ENCODE measurements at places on chromosomes 1 and 21.

- no peak for DNase-seq
These were observed 9.7 kb downstream of the BACH1 start for GRCh38 chr21:29308456-29308783.

GRCh38 chr1:177629526-177629925, 340.3 kb downstream of the SEC16B start:
- DNase-seq: no peak

GRCh38 chr1:68120136-68120791, 69.8 kb upstream of the DIRAS3 start:
- DNase-seq: peak; percentile 13

GRCh38 chr21:14064296-14064645, 146.5 kb downstream of the LIPI start:
- DNase-seq: no peak

- DNase-seq: no peak
These were observed 40.8 kb downstream of the SORT1 start for GRCh38 chr1:109356915-109357314.

DNA sequence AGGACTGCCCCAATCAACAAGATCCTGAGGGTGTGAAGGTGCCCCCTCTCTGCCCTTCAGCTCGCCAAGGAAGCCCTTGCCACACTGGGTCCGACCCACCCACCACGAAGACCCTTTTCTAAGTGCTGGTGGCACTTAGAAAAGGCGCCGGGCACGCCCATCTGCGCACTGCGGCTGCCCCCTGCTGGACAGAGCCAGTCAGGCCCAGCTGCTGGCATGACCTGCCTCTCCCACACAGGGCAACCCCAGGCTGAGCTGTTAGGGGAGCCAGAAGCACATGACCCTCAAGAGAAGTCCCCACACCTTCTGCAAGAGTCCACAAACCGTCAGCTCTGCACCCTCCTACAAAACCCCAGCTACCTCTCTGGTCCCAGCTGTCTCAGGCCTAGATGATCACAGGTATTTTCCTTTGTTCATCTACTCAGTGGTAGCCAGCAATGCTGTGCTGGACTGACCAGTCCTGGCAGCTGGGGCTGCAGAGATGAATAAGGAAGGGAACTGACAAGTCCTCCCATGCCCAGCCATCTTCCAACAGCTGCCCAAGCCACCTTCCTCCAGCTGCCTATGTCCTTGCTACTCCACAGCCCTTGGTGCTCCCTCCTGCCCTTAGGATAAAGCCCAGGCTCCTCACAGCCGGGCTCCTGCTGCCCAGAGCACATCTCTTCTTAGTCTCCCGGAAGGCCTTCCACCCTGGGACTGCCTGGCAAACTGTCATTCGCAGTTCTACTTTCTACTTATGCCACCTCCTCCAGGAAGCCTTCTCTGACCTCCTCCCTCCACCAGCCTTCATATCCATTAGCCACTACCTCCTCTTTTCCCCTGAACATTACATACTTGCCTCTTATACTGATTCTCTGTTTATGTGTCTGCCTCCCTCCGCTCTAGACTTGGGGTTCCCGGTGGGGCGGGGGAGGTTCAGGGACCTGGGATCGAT, 39.8 kb upstream of the ZC3H12A start:
- peak; percentile 80 for DNase-seq

- no peak for DNase-seq
These were observed 8.9 kb upstream of the INAVA start for GRCh38 chr1:200885623-200886402.

GRCh38 chr1:51616490-51616889, 402 bp upstream of the OSBPL9 start:
- no peak for DNase-seq

DNA sequence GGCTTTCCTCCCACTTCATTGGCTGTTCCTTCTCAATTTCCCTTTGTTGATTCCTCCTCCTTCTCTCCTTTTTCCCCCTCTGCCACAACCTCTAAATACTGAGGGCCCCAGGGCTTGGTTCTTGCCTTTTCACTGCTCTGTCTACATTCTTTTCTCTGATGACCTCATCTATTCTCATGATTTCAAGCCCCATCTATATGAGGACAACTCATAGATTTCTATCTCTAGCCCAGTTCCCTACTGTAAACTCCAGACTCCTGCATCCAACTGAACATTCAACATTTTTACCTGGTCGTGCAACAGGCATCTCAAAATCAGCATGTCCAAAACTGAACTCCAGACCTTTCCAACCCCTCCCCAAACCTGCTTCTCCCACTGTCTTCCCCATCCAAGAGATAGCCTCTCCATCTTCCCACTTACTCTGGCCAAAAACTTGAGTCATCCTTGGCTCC, 11.5 kb upstream of the SLC9A1 start:
- no peak for DNase-seq

GRCh38 chr1:65493802-65494201, 73.3 kb downstream of the LEPR start:
- no peak for DNase-seq

GRCh38 chr1:161864577-161864976, 98.5 kb downstream of the ATF6 start:
- DNase-seq: no peak

- peak; percentile 51 for DNase-seq
These were observed 32.1 kb downstream of the IL12RB2 start for GRCh38 chr1:67339623-67340343.

DNA sequence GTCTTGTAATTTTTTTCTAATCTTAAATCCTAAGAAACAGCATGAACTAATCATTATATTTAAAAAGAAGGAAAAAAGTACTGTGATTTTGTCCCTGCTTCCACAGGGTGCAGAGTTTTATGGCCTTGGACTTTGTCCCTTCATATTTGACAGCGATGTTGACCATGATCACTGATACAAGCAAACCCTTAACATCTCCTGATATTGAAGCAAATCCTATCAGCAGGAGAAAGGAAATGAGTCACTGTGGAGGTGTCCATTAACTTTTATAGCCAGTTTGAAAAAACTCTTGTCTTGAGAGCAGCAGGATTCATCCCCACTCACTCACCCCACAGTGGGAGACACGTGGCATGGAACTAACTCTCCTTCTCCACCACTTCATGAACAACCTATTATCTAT, 5.1 kb upstream of the REG4 start:
- no peak for DNase-seq

- DNase-seq: no peak
These were observed 183.6 kb downstream of the NR5A2 start for GRCh38 chr1:200211157-200211556.

GRCh38 chr1:21677168-21677567, 8.0 kb upstream of the RAP1GAP start:
- no peak for DNase-seq

- peak; percentile 35 for DNase-seq
These were observed 671 bp upstream of the PYGO2 start for GRCh38 chr1:154962156-154962749.

DNA sequence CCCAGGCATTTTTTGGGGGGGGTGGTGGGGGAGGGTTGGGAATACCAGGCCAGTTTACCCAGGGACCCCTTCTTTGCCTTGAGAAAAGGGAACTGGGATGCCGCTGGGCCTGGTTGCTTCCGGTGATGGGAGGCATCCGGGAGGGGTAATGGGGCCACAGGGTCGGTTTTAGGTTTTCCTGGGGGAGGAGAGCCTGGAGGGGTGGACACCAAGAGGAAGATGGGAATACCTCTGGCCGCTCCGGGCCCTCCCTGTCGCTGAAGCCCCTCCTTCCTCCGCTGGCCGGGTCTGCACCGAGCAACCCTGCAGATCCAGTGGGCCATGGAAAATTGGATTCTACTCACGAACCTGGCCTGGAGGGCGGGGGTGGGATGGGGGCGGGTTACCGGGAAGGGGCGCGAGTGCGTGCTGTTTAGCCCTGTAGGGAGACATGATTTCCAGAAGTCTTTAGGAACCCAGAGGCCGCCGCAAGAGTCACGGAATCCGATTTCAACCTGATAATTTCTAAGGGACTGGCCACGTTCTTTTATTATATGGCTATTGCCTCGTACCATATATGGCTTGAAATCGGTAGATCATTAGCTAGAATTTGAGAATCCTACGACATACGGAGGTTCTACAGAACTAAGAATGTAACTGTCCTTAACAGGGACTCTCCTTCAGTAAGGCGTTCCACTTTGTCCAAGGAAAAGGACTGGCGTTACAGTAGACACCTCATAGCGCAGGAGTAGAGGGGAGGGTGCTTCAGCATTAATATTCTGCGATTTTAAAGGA, 749 bp downstream of the AKIRIN1 start:
- peak; percentile 13 for DNase-seq

DNA sequence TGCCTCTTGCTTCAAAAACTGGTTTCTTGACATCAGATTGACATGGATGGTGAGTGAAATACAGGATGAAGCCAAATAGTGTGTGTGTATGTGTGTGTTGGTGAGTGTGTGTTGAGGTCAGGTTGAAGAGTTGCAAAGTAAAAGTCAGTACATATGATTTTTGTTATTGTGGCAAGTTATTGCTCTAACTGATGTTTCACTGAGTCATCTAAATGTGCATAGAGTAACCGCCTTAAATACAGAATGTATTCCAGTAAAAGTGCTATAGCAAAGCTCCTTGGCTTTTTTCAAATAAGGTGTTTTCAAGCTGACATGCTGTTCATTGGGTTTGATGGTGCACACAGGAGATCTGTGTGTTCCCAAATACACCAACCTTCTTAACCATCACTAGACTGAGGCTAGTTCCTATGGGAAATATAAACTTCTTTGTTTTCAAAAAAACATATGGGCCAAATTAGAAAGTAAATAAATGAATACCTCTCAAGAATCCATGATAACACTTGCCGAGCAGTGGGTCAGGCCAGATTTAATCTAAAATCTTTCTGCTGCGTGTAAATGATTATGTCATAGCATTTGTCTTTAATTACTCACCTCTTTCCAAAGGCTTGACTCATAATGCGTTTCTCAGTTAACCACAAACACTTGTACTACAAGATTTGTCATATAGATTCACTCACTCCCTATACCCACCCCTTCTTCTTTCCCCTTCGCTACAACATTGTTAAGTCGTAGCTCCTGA, 151.1 kb downstream of the LYPLAL1 start:
- no peak for DNase-seq

DNA sequence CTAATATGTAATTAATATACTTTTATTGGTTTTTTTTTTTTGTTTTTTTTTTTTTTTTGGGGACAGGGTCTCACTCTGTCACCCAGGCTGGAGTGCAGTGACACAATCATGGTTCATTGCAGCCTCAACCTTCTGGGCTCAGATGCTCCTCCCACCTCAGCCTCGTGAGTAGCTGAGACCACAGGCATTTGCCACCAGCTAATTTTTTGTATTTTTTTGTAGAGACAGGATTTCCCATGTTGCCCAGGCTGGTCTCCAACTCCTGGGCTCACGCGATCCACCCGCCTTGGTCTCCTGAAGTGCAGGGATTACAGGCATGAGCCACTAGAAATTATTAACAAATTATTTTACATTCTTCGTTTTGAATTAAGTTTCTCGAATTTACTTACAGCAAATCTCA, 16.8 kb upstream of the POGZ start:
- no peak for DNase-seq

DNA sequence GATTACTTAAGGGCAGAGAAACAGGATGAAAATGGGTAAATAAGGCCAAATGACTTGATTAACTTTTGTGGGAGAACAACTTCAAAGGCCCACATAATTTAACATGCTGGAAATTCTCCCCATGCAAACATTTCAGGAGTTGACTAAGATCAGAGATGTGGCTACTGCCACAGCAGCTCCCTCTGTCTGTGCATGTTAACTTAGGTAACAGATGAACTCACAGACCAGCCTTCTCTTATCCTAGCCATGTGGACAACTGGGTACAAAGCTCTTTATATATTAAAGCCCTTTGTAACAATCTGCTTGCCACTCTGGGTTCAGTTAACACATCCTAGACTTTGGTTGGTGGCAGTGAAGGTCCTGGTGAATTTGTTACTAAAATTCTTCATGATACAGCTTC, 33.2 kb downstream of the BEND5 start:
- DNase-seq: no peak

GRCh38 chr1:56644064-56644918, 823 bp upstream of the PRKAA2 start:
- no peak for DNase-seq

- no peak for DNase-seq
These were observed 39.6 kb downstream of the DDR2 start for GRCh38 chr1:162671664-162672410.

- no peak for DNase-seq
These were observed 96.4 kb upstream of the KCNJ6 start for GRCh38 chr21:38012672-38013071.

DNA sequence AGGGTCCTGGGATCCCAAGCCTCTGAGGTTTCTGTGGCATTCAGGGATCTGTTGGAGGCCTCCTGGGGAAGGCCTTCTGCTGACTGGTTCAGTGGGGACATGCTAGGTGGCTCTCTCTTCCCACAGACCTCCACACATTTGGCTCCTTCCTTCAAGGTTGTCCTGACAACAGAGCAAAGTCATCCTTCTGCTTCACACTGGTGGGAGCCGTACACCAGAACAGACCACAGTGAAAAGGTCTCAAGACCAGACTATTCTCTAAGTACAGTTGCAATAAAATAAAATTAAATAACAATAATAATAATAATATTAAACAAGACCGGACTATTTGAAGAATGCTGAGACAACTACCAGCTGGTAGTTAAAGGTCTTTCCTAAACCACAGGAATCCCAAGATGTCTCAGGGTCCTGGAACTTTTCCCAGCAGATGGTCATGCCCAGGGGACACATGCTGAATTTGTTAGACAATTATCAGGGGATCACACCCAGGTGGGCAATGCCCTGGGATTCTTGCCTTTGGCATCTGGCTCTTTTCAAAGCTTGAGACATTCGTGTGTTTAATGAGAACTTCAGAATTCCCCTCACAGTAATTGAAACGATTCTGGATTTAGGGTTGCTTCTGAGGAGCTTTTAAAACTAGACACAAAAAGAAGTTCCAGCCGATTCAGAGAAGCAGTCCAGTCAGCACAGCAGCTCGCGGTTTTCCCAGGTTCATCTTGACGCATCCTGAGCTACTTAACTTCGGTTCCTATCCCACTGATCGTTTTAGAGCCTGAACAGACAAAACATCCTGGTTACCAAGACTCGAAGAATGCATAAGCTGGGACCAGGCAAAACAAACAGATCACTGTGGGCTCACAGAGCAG, 22.9 kb downstream of the HTR1D start:
- no peak for DNase-seq

GRCh38 chr1:86377341-86377740, 18.8 kb downstream of the ODF2L start:
- DNase-seq: no peak

DNA sequence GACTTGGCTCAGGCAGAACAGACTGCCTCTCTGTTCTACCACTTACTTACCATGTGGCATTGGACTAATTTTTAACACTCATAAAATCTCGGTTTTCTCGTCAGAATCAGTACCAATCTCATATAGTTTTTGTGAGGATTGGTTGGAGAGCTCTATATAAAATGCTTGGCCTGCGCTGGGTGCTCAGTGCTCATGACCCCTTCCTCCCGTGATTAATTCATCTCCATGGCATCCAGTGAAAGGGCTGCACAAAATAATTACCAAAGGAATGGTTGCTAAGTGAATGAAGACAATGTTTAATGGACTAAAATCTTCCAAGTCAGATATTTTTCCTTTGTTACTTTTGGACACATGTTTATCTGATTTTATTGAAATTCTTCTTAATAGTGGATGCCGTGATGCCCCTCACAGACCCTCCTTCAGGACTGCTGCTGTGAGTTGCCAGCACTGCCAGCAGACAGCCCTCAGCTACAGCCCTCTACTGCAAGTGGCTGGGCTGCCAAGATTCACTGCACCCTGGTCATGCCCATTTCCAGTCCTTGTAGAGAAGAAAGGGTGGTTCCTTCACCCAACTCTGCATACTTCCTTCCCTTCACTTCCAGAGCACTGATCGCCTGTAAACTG, 436.5 kb downstream of the LMO4 start:
- no peak for DNase-seq

- no peak for DNase-seq
These were observed 42.9 kb downstream of the INKA2 start for GRCh38 chr1:111696330-111696729.

GRCh38 chr1:206735553-206736031, 35.0 kb upstream of the IL19 start:
- no peak for DNase-seq

Data from activated CD4-positive, alpha-beta T cell treated with anti-CD3 and anti-CD28 coated beads, Interleukin-2, amount 50 U/mL, for 48 hours (primary cell).